ENCODE measurements at places on chromosomes 1 and 21.

GRCh38 chr1:145716641-145717345 lies 2.5 kb upstream of the CD160 start:
- no peaks in the 10 kb centered on the region for H3K36me3 ChIP-seq
- peaks cover 6% of the 10 kb centered on the region for H3K4me1 ChIP-seq
- H3K27me3 ChIP-seq, result peaks cover 25% of the 10 kb centered on the region
- no peak overlapping the region for H3K27ac ChIP-seq

DNA sequence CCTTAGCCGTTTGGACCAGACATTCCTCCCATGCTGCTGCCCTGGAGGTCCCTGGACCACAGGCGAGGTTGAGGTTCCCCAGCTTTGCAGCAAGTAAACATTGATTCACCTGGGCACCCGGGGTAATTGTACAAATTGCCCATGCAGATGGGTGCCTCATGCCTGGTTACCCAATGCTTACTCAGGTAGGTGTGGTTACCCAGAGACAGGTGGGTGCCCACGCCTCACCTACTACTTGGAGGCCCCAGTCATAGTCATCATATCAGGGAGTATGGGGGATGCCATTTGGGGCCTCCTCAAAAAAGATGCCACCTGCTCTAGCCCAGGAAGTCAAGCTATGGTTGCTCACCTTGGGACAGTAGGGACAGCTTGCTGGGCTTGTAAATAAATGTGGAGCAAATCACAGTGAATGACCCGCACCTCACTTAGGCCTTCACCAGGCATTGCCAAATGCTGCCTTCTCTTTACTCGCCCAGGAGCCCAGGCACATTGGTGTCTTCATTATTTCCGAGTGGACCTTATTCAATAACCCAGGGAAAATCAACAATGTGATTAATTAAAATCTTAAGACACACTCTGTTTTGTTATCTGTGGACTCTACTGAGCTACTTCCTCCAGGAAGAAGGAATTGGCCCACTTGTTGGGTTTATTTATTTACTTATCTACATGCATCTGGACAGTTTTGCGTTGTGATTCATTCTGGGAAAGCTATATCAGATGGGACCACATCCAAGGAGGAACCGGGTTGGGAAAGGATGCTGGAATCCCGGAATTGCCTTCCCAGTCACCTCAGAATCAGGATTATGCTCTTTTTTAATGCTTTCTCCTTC lies 35.6 kb upstream of the GRHL3 start:
- peaks cover 1% of the 10 kb centered on the region for H3K36me3 ChIP-seq
- DNase-seq, result no peak
- no peaks in the 10 kb centered on the region for H3K27me3 ChIP-seq
- H3K4me3 ChIP-seq, result no peak overlapping the region
- no peak overlapping the region for H3K27ac ChIP-seq

DNA sequence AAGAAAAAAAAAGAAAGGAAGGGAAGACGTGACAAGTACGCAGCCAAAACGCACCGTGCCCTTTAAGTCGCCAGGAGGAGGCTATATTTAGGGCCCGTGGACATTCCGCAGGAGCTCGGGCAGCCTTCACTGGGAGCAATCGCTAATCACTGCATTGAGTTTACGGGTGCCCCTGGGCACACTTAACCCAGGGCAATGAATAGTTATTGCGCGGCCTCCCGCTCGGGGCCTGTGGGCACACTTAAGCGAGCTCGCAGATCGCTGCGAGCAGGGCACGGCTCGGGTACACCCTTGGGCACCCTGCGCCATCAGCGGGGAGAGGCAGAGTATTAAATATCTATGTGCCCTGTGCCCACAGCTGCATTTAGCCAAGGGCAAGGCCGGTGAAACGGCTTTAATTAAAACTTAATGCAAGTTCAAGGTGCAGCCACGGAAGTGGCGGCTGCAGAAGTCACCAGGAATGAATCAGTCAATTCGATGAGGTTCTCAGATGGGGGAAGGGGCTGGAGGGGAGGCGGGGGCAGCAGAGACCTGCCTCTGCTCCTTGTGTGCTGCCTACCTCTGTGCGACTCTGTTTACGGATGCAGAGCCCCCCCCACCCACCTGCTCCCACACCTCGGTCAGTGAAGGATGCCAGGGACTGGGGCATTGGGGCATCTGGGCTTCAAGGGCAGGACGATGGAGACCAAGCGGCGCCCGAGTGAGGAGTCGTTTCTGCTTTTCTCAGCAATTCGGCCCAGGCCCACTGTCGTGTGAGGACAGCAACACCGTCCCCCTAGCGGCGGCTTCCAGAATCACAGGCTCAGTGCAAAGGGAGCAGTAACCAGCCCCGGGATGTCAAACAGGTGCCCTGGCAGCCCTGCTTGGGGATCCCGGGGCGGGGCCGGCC lies 51.8 kb upstream of the TARDBP start:
- peak; percentile 89 for DNase-seq
- no peaks in the 10 kb centered on the region for H3K36me3 ChIP-seq
- H3K27ac ChIP-seq, result no peak overlapping the region
- no peak overlapping the region for H3K4me3 ChIP-seq

GRCh38 chr1:203026666-203027663 lies 674 bp downstream of the PPFIA4 start:
- DNase-seq, result no peak
- H3K27ac ChIP-seq, result peak overlapping the region; percentile 29
- H3K36me3 ChIP-seq, result peaks cover 15% of the 10 kb centered on the region
- peaks cover 2% of the 10 kb centered on the region for H3K4me1 ChIP-seq
- peak overlapping the region; percentile 66 for H3K4me3 ChIP-seq
- H3K27me3 ChIP-seq, result peaks cover 53% of the 10 kb centered on the region

DNA sequence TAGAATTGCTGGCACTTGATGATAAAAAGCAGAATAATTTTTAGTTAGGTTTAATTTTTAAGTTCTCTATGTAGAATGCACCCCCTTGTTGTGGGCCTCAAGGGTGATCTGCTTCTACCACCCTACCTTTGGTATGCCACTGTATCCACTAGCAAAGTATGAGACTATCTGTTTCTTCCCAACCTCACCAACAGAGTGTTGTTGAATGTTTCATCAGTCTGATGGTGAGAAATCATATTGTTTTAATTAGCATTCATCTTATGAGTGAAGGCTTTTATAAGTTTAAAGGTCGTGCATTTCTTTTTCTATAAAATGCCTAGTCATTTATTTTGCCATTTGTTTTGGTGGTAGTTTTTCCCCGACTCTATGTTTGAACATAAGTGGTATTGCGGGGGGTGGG lies 141.0 kb downstream of the MAGI3 start:
- no peak overlapping the region for H3K4me3 ChIP-seq
- H3K36me3 ChIP-seq, result peaks cover 5% of the 10 kb centered on the region
- peaks cover 8% of the 10 kb centered on the region for H3K4me1 ChIP-seq
- H3K27me3 ChIP-seq, result no peaks in the 10 kb centered on the region
- H3K27ac ChIP-seq, result no peak overlapping the region

DNA sequence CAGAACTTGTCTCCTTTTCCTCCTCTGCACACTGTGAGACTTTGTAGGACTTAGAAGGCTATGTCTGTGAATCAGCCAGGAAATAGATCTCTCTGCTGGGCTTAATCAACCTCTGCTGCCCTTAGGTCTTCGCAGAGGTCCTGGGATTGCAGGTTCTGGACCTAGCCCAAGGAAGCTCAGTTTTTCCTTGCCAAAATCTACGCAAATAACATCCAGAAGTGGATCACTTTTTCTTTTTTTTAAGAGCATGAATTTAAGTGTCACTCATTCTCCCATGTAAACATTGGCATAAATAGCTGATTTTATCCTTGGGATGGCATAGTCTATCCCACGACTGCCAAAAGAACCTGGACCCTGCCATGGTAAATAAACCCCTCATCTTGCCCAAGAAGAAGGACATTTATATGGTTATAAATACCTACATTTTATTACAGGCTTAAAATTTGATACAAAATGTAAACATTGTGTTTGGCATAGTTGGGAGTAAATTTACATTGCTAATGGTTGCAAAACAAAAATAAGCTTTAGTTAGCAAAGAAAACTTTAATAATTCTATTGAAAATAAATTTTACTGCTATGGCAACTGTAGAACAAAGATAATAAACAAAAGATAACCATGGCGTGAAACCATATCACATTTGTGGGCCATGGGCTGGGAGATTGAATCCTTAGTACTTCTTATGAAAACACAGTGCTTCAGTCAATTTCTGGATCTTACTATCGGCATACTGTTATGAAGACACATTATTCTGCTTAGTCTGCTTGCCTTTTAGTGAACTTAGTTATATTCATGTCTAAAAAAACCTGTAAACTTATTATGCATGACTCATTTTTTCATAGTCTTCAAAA lies 24.5 kb upstream of the DISC1 start:
- peaks cover 13% of the 10 kb centered on the region for H3K27me3 ChIP-seq
- no peak overlapping the region for H3K27ac ChIP-seq
- no peaks in the 10 kb centered on the region for H3K36me3 ChIP-seq
- peaks cover 5% of the 10 kb centered on the region for H3K4me1 ChIP-seq

DNA sequence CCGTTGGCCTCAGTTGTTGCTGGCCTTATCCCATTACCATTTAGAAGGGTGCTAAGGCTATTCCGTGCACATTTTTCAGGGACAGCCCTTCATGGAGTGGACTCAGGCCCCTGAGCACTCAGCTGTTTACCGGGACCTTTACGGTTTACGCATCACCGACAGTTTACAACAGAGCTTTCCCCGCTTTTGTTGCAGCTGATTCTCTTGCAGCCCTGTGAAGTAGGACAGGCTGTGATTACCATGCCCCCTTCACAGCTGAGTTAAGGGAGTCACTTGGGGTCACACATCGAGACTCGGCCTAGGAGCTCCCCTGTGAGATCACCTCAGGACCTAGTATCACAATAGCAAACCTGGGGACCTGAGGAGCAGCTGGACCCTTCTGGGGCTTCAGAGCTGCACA lies 41.9 kb downstream of the PTPRF start:
- peak overlapping the region; percentile 37 for H3K27ac ChIP-seq
- no peak overlapping the region for H3K4me3 ChIP-seq
- peaks cover 20% of the 10 kb centered on the region for H3K4me1 ChIP-seq
- no peak for DNase-seq
- H3K36me3 ChIP-seq, result peaks cover 22% of the 10 kb centered on the region

DNA sequence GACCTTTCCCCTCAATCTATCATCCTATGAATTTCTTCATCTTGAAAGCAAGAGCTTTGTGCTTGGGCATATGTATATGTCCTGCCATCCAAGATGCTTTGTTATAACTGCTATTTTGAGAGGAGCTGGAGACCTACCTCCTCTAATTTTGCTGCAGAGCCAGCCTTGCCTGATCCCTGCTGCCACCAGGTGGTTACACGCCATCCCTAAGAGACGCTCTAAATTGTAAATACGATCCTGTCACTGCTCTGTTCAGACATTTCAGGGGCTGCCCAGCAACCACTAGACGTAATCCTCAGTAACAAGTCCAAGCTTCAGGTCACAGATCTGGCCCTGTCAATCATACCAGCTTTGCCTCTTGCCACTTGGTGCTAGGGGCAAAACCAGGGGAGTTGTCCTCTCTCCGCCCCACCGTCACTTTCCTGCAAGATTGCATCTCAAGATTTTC lies 32.9 kb downstream of the GPA33 start:
- no peaks in the 10 kb centered on the region for H3K4me1 ChIP-seq
- no peak overlapping the region for H3K27ac ChIP-seq
- DNase-seq, result no peak
- no peak overlapping the region for H3K4me3 ChIP-seq
- no peaks in the 10 kb centered on the region for H3K36me3 ChIP-seq
- peaks cover 18% of the 10 kb centered on the region for H3K27me3 ChIP-seq

GRCh38 chr1:39713557-39713956 lies 22.3 kb upstream of the HPCAL4 start:
- peaks cover 5% of the 10 kb centered on the region for H3K4me1 ChIP-seq
- peaks cover 68% of the 10 kb centered on the region for H3K27me3 ChIP-seq
- H3K27ac ChIP-seq, result no peak overlapping the region
- H3K36me3 ChIP-seq, result no peaks in the 10 kb centered on the region
- H3K4me3 ChIP-seq, result no peak overlapping the region

- no peaks in the 10 kb centered on the region for H3K36me3 ChIP-seq
- H3K27me3 ChIP-seq, result no peaks in the 10 kb centered on the region
- H3K4me3 ChIP-seq, result no peak overlapping the region
- no peak overlapping the region for H3K27ac ChIP-seq
- no peaks in the 10 kb centered on the region for H3K4me1 ChIP-seq
- no peak for DNase-seq
Measured at GRCh38 chr1:23194119-23194984, 22.9 kb downstream of the HTR1D start.

DNA sequence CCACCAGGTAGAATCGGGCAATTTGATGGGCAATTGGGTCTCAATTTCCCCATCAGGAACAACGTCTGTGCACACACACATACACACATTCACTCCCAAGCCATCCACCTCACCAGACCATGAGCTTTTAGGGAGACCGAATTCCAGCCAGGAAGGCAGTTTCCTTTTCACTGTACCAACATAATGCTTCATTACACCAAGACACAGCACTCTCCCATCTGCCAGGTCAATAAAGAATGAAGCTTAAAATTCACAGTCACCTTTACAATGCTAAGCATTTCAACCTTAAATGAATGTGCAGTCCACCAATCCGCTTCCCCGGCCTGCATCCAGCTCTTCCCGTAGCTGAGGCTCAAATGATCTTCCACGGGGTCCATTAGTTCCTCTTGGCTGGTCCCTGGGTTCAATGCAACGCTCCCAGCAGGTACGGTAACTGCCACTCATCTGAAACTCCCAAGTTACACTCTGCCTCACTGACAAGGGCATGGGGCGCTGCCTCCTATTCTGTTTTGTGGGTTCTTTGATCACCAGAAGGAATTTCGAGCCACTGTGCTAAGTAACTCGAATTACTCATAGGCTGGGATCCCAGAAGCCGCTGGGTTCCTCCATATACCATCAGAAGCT lies 105.0 kb downstream of the SIM2 start:
- no peaks in the 10 kb centered on the region for H3K27me3 ChIP-seq
- H3K27ac ChIP-seq, result no peak overlapping the region
- peaks cover 3% of the 10 kb centered on the region for H3K36me3 ChIP-seq
- DNase-seq, result no peak
- H3K4me3 ChIP-seq, result no peak overlapping the region
- no peaks in the 10 kb centered on the region for H3K4me1 ChIP-seq

- peaks cover 24% of the 10 kb centered on the region for H3K27me3 ChIP-seq
- H3K36me3 ChIP-seq, result no peaks in the 10 kb centered on the region
- H3K4me1 ChIP-seq, result peaks cover 3% of the 10 kb centered on the region
- DNase-seq, result no peak
Measured at GRCh38 chr1:7103874-7104273, 318.6 kb downstream of the CAMTA1 start.

DNA sequence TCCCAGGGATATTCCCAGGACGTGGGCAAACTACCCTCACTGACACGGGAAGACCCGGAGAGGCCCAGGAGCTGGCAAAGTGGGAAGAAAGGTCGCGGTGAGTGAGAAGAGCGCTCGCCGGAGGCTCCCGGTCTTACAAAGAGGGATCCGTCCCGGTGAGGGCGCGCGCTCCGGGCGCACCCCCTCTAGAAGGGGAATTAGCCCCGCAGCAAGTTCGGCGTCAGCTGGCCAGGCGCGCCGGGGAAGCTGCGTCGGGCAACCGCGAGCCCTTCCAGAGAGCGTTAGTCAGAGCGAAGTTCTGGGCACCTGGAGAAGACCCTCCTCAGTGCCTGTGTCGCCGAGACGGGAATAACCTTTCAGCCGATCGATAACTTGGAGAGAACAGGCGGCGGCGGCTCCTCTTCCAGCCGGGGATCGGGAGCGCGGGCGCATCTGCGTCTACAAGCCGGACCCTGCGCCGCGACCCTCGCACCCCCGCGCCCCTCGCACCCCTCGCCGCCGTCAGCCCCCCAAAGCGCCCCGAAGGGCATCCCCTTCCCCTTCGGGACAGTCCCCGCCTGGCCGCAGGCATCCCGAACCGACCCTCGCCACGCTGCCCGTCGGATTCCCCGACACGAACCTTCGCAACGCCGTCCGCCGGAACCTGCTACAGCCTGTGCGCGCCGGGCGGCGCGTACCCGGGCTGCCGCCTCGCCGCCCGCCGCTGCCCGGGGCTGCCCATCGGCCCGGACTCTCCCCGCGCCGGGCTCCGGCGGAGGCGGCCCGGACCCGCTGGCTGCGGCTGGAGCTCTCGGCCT lies 485 bp downstream of the SIPA1L2 start:
- peaks cover 37% of the 10 kb centered on the region for H3K4me1 ChIP-seq
- H3K36me3 ChIP-seq, result no peaks in the 10 kb centered on the region
- peak; percentile 49 for DNase-seq
- peaks cover 10% of the 10 kb centered on the region for H3K27me3 ChIP-seq

Data from progenitor cell of endocrine pancreas (in vitro differentiated cells).